ENCODE measurements at places on chromosomes 1 and 21.

DNA sequence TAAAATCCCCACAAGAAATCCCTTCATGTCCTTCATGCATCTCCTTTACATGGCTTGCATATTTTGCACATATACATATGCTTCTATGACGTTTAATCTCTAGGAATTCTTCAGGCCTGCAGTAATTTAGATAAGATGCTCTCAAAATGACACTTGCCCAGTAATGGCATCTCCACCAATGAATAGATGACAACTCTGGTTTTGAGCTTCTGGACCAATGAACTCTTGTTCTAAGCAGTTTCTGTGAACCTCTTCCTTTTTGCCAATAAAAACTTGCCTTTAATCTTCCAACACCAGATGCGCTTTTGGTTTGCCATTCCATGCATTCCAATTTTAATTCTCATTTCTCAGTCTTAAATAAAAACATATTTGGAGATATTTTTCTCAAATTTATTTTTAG, 189.8 kb upstream of the OLFM3 start:
- DNase-seq, result no peak

GRCh38 chr1:111483876-111484275, 10.1 kb downstream of the C1orf162 start:
- no peak for DNase-seq

GRCh38 chr1:207810173-207810572, 58.3 kb downstream of the CD46 start:
- no peak for DNase-seq

GRCh38 chr1:220685879-220686278, 4.3 kb upstream of the C1orf115 start:
- no peak for DNase-seq

DNA sequence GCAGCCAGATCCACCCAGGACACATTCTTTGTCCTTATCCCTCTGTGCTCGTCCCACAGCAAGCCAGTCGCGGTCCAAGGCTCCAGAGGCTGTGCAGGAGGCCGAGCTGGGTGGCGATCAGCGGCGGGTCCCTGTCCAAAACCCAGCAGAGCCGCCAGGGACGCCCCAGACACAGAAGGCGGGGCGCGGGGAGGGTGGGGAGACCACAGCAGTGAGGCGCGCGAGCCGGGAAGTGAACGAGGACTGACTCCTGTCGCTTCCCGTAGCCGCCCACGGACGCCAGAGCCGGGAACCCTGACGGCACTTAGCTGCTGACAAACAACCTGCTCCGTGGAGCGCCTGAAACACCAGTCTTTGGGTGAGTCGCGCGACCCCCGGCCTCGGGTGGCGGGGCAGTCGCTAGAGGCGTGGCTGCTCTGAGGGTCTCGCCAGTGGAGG, at the start of gene LGALS8:
LGALS8 (plus strand) TSS at position 279 of the 438 bp plus-strand sequence. CDS start 2,089 bp downstream, outside the sequence.
- DNase-seq, result peak; percentile 18

GRCh38 chr1:173420330-173420806, 56.8 kb upstream of the PRDX6 start:
- peak; percentile 15 for DNase-seq

DNA sequence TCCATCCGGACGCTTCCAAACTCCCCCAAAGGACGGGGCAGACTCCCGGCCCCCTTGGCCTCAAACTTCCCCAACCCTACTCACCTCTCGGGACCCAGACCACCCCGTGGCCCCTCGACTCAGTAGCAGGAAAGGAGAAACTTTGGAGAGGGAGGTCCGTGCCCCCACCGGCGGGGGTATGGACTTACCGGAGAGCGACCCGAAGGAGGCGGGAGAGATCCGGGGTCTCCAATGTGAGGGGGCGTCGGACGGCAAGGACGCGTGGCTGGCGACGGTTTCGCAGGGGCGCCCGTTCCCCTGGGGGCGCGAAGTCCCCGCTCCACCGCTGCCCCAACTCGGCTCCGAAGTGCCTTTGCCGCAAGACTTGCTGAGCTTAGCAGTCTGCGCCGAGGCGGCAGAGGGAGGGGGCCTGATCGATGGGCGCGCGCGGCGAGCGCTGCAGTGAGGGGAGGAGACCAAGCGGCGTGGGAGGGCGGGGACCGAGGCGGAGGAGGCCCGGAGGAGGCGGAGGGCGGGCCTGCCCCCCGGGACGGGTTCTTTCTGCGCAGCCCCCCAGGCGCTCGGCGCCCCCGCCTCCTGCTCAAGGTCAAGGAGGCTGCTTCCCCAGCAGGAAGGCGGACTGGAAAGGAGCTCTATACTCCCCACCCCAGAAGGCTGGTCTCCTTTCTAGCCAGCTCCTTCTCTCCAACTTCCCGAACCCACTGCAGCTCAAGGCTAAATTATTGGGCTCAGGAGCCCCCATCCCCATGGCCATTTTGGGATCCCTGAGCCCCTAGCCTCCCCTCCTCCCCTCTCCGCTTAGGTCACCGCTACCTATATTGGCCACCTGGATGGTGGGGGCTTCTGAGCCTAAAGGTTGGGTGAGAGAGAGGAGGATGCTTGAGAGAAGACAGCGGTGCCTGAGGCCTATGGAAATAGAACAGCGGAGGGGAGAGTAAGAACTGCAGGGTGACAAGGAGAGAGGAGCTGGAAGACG, at the start of gene SYT2:
SYT2 (minus strand) TSS at position 385 of the 976 bp plus-strand sequence. CDS start 104,682 bp downstream, outside the sequence.
- peak; percentile 70 for DNase-seq

- DNase-seq, result no peak
Measured at GRCh38 chr1:81406292-81406999, 394.3 kb upstream of the ADGRL2 start.

DNA sequence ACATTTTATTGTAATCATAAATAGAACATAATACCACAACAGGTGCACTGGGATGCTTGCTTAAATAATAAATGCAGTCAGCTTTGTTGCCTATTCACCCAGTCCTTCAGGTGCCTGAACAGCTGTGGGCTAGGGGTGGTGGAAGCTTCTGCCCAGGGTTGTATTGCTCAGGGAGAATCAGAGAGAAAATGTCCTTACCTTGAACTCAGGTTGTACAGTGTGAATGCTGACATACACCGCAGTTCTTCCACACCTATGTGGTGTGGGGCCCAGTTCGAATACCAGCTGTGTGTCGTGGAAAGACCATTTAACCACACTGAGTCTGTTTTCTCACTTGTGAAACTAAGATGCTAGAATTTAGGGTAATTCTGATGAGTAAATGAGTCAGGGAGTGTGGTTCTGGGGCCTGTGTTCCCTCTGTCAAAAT, 115.7 kb upstream of the ATP1A1 start:
- DNase-seq, result no peak

DNA sequence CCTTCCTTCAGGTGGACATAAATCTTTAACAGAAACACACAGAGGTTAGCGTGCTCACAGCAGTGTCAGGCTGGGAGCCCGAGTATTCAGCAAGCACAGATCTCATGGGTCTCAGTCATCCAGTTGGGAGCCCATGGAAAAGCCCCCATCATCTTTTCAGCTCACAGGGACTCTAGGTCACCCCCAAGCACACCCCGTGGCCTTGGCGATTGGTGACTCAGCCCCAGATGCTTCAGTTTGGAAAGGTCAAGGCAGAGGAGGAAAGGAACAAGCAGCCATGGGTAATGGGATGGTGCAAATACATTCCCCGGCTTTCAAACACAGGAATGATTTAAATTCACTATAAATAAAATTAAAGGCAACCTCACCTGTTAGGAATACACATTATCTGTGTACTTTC, 88.9 kb downstream of the PGBD5 start:
- no peak for DNase-seq

DNA sequence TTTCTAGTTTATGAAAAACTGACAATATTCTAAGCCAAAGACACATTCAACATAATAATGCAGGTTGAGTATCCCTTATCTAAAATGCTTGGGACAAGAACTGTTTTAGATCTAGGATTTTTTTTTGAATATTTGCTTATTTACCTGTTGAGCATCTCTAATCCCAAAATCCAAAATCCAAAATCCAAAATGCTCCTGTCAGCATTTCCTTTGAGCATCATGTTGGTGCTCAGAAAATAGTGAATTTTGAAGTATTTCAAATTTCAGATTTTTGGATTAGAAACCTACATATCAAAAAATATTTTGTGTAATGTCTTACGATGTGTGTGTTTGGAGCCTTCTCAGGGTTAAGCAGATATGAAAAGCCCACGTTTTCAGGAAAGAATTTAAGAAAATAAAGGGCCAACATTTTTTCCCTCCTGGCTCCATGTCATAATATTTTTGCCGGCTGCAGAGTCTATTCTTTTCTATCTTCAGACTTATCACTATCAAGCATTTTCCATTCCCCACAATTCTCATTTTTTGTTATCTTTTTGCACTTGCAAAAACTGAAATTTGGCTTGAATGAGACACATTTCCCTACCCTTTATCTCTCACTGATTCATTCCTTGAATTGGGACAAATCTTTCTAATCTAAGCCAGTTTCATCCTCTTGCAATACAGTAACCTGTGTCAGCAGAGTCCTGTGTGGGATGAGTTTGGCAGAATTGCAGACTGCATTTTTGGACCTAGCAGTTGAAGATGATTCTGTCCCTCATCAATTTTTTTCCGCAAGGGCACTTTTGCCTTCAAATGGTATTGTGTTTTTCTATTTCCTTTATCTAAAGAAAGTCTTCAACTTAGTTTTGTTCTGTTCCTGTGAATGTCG, 233.9 kb downstream of the DISC1 start:
- DNase-seq, result no peak
